ENCODE measurements at places on chromosomes 3 and 15. TPM values are rescaled to one million over a fixed set of nuclear protein-coding genes. Genes with fewer than 3 reads are reported as not detected.

The SAXO2 gene
- 13.9 TPM for total RNA-seq

The LMAN1L gene
- total RNA-seq = 0.87 TPM

DNA sequence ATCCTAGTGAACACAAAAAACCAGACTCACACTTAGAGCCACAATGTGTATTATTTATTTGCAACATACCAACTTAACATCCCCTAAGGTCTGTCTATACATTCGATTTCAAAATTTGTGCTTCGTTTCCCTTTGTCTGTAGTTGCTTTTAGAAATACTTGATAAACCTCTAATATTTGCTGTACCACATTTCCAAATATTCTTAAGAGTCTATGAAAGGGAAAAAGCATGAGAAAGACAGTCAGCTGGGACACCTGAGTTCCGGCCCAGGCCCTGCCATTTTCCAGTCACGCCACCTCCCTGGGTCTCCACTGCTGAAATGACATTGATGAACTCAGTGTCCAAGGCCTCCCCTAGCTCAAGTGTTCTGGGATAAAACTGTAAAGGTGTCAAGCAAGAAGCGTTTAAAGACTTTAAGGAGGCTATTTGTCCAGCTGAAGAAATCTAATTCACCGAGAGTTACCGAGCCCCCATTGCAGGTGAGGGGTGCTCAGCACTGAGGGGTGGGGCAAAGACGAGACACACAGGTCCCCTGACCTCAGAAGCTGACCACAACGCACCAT lies 26.6 kb downstream of the LRRC2 start:
- no peak for DNase-seq

The SLC6A11 gene
- not detected for total RNA-seq

- no peak for DNase-seq
These were observed 103.3 kb upstream of the GALNT15 start for GRCh38 chr3:16071206-16071605.

GRCh38 chr3:41974223-41974622 lies 12.3 kb upstream of the ULK4 start:
- DNase-seq = no peak

DNA sequence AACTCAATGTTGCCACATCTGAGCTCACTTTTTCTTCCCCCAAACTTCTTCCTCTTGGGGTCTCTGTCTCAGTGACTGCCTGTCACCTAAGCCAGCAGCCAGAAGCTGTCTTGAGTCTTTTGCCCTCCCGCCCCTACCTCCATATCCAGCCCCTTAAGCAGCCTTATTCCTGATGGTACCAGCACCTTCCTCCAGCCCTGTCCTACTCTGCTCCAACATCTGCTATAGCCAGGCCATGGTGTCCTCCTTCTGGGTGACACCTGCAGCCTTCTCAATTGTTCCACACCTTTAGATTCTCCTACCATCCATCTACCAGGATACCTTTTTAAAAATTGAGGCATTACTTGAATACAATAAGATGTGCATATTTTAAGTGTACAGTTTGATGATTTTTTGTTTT lies 53.8 kb downstream of the EPHB3 start:
- no peak for DNase-seq

The MAPKAPK3 gene
- 135 TPM for total RNA-seq

The CFAP100 gene
- total RNA-seq = not detected

- DNase-seq = peak; percentile 35
These were observed 483 bp downstream of the EHD4 start for GRCh38 chr15:41971895-41972252.

DNA sequence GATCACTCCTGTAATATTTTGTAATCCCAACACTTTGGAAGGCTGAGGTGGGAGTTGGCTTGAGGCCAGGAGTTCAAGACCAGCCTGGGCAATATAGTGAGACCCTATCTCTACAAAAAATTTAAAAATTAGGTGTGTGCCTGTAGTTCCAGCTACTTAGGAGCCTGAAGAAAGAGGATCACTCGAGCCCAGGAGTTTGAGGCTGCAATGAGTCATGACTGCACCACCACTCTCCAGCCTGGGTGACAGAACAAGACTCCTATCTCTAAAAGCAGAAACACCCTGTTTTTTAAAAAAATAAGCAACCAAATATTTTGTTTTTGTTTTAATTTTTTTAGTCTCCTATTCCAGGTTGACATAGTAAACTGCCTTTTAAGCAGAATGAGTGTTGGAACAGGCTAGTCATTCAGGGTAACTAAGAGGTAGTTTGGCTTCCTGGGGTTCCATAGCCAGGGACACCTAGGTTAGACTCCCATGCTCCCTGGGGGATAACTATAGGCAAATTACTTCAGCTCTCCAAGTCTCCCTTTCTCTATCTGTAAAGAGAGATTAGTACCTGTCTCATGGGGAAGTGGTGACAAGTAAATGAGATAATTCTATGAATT lies 114.6 kb upstream of the C15orf61 start:
- no peak for DNase-seq

The SPTBN5 gene
- 1.5 TPM for total RNA-seq

- no peak for DNase-seq
These were observed 441.0 kb downstream of the TUSC7 start for GRCh38 chr3:117150628-117151027.

- no peak for DNase-seq
These were observed 21.0 kb upstream of the CLDN11 start for GRCh38 chr3:170397685-170398084.

GRCh38 chr3:87076946-87077345 lies 86.0 kb upstream of the VGLL3 start:
- no peak for DNase-seq

The RARRES1 gene
- total RNA-seq = not detected

All from activated CD4-positive, alpha-beta T cell treated with anti-CD3 and anti-CD28 coated beads, Interleukin-2, amount 10 ng/mL, durations not matched to agents 7 days and 5 days (primary cell).